ENCODE measurements at places on chromosomes 11 and 22.

GRCh38 chr22:49326558-49326957 lies 501.1 kb downstream of the BRD1 start:
- DNase-seq, result no peak

DNA sequence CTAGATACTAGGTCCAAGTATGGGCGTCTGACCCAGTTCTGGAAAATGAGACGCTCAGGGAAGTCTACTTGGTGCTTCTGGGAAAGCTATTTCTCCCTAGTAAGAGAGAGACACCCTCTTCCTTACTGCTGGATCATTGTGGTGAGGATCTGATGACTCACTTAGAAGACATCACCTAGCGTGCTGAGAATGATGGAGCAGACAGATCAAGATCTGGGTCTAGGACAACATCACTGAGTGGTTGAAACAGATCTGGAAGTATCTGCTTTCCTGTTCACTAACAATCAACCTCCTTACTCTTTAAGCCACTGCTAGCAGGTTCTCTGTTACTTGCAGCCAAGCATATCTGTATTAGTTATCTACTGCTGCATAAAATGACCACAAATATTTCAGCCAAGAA lies 38.3 kb upstream of the HMGXB4 start:
- no peak for DNase-seq

DNA sequence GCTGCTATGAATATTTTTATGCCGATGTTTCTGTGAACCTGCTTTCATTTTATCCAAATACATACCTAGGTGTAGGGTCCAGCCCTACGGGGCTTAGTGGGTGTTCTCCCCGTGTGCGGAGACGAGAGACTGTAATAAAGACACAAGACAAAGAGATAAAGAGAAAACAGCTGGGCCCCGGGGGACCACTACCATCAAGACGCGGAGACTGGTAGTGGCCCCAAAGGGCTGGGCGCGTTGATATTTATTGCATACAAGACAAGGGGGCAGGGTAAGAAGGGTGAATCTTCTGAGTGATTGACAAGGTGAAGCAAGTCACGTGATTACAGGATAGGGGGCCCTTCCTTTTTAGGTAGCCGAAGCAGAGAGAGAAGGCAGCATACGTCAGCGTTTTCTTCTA lies 920.1 kb downstream of the BRD1 start:
- DNase-seq, result no peak

- no peak for DNase-seq
Observed at GRCh38 chr22:23095733-23096342, 25.5 kb downstream of the GNAZ start.

DNA sequence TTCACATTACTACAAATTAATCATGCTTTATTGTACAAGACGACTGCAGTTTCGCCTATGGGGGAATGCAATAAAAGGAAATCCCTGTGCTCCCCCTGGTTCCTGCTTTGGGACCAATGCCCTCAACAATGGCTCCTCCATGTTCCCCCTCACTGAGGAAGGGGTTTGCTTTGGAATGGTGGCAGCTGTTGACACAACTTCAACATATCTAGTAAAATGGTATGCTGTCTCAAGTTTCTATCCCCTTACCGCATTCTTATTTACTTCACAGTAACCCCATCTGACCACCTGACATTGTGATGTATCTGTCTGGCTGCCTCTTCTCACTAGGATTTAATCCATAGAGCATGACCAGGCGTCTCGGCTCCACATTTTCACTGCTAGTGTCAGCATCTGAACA lies 48.8 kb downstream of the PIWIL3 start:
- no peak for DNase-seq

GRCh38 chr11:35247428-35247827 lies 108.5 kb downstream of the CD44 start:
- DNase-seq, result peak; percentile 65

DNA sequence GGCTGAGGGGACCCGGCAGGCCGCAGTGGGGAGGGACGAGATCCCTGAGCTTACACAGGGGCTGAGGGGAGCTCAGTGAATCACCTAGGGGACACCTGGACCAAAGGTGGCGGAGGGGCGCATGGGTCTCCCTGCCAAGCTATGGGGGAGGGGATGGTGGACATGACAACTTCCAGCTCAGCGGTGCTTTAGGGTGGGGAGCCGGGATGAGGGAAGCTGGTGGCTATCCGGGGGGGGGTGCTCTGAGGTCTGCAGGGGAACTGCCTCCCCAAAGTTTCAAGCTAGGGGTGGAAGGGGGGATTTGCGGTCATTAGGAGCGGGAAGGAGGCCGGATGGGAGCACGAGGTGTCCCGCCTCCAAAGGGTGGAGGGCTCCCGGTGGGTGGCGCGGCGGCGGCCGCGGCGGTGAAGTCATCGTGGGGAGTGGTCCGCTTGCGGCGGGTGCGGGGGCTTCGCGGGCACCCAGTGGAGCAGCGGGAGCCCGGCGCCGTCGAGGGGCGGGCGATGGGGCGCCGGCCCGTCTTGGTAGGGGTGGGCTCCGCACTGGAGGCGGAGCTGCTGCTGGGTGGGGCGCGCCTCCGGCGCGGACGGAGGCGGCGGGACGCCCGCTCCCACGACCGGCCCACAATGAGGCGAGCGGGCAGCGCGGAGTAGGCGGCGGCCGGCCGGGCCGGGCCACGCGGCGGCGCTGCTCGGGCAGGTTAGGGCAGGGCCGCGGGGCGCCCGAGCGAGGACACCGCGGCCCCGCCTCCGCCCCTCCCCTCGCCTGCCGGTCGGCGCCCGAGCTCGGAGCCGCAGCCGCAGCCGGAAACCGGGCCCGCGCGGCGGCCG lies at the start of gene MICALL1:
TSS of gene MICALL1 (plus strand) at position 764 of the 830 bp plus-strand sequence. CDS start 126 bp downstream, outside the sequence.
- DNase-seq, result peak; percentile 82

DNA sequence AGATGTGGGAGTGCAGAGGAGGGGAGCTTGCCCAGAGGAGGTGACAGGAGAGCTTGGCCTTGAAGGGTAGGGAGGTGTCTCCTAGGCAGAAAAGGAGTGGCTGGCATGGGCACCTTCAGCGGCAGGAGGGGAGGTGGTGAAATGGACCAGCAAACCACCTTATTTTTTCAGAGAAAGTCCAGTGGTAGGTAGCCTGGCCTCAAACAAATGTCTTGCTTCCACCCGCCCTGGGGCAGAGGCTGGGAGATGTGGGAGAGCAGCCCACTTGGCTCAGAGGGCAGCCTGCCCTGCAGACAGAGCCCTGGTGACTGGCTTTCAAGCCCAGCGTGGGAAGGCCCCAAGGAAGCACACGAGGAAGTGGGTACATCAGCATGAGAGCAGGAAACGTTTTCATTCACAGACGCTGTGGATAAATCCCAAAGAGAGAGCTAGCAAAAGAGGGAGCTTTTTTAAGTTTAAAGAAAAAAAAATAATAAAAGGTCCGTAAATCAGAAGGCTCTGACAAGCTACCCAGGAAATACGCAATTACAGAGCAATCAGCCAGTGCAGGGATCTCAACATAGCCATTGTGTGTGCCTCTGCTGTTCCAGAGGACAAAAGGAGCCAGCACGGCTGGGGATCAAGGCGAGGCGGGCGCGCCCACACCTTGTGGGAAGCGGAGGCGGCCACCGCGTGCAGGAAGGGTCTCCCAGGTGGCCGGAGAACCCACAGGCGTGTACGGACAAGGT lies 238.7 kb upstream of the PLET1 start:
- no peak for DNase-seq

DNA sequence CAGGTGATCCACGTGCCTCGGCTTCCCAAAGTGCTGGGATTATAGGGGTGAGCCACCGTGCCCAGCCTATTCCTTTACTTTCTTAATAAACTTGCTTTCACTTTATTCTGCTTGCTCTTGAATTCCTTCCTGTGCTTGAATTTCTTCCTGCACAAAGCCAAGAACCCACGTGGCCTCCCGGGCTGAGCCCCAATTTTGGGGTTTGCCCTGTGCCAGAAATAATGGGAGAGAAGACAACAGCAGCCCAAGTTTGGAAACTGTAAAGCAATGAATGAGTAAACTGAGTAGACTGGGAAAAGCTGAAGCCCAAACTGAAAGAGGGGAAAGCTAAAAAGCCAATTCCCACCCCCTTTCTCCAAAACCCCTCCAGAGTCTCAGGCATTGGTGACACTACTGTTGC lies 136.4 kb downstream of the NECTIN1 start:
- DNase-seq, result no peak

GRCh38 chr11:40227730-40228129 lies 1231.7 kb downstream of the LRRC4C start:
- no peak for DNase-seq

DNA sequence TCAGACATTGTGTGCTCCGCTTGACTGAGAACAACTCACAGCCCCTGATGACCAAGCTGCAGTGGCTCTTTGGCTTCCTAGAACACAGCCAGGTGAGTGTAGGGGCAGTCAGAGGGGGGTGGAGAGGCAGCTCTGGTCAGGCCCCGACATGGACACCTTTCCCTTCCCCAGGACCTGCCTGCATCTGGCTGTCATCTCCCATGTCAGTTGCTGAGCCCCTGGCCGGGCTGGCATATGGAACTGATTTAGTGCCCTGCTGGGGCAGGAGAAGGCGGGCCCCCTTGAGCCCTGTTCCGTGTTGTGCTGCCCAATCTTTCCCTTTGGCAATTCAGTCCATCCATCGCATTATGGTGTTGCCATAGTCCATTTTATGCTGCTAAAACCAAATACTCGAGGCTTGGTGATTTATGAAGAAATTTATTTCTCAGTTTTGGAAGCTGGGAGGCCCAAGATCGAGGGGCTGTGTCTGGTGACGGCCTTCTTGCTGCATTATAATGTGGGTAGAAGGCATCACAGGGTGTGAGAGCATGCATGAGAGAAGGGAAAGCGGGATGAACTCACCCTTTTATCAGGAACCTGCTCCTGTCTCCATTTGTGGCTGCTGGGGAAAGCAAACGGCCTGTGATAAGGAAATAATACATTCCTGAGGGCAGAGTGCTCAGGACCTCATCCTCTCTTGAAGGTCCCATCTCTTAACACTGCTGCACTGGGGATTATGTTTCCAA lies 19.0 kb downstream of the USP35 start:
- peak; percentile 23 for DNase-seq

GRCh38 chr11:85590848-85591483 lies 36.2 kb downstream of the DLG2 start:
- no peak for DNase-seq

- DNase-seq, result no peak
Observed at GRCh38 chr11:74593463-74593862, 1.1 kb downstream of the POLD3 start.

DNA sequence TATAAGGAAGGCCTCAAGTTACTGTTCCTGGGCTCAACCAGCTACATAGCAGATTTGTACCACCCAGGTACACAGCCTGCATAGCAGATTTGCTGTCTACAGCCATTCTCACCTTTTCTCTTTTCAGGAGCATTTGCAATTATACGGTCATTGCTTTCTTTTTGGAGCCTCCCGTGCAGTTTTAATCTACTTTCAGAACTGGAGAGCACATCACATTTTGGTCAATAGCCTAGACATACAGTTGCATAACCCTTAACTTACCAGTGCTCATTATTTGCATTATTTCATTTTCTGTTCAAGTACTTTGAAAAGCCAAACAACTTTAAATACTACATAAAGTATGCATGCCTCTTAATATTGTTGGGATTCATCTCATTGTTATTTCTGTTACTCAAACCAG lies 150.5 kb upstream of the SORL1-AS1 start:
- no peak for DNase-seq

DNA sequence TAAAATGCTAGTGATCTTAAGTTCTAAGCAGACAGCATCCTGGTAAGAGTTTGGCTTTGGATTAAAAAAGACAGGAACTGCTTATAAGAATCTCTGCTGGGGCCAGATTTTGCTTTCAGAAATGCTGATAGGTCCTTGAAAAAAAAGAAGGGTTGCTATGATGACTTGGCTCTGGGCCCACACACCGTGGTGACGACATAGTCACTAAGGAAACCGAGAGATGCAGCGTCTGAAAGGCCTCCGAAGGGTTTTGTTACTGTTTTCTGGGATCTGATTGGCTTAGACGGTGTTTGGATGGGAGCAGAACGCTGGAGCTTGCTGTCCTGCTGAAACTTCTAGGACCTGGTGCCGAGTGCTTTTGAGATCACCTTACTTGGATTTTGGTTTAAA lies 8.4 kb downstream of the FAM118A start:
- DNase-seq, result peak; percentile 78

DNA sequence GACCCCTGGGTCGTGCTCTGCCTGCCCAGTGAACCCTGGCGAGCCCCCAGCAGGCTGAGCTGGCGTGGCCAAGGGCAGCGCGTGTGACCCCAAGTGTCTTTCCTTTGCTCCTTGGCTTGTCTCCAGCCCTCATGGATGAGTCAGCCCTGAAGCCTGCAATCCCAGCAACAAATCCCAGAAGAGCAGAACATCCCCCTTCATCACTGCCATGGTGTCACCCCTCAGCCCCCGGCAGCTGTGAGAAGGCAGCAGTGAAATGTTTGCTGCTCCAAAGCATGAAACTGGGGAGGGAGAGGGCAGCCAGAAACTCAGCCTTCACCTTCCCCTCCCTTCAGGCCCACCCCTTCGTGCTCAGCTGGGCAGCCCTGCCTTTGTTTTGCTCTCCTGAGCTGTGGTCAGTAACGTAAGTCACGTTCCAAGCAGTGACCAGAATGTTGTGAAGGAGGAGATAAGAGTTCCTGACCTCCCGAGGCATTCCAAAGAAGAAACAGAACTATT lies 29.8 kb downstream of the ADAMTS15 start:
- DNase-seq, result no peak

DNA sequence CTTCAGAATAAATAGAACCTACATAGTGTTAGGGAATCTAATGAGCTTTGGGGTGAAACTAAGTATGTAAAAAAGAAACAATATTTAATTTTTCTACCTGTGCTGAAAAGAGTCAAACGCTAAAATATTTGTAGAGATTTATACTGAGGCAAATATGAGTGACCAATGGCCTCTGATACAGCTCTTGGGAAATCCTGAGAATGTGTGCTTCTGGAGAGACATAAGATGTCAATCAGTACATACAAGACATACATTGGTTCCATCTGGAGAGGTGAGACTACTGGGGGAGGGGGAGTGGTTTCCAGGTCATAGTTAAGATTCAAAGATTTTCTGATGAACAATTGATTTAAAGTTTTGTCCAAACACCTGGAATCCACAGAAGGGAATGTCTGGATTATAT lies 970 bp downstream of the ASRGL1 start:
- no peak for DNase-seq

GRCh38 chr22:49776891-49777290 lies 50.8 kb downstream of the BRD1 start:
- DNase-seq, result no peak

DNA sequence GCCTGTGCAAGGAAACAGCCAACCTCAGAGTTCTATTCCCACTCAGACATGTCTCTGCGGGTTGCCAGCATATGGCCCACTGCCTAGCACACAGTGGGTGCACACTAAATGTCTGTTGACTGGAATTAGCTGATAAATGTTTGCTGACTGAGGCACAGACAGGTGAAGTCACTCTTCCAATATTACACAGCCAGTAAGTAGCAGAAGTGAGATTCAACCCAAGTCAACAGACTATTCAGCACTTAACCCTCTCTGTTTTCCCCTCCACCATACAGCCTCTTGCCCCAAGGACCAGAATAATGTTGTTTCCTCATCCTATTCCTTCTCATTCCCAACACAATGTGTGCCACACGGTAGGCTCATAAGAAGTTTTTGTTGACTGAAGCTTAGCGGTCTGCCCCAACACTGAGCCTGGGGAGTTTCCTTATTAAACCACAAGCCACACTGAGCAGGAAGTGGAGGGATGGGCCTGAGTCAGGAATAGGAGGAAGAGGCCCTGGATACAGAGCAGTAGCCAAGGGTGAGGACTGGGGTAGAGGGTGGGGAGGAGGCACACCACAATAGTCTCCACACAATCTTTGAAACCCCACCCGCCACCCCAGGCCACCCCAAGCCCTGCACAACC lies 15.7 kb upstream of the IL10RA start:
- peak; percentile 80 for DNase-seq

Measured in natural killer cell treated with Interleukin-12 subunit alpha and Interleukin-12 subunit beta and Interleukin-15 and Interleukin-18, amount 100 ng/mL, for 72 hours (primary cell).